Vagina (tissue), 2 donors: ENCODE measurements at places on chromosomes 12 and 14.

GRCh38 chr12:3680919-3681594, 71.9 kb downstream of the CRACR2A start:
- peak; percentile 94 for DNase-seq
- no peak overlapping the region for H3K27ac ChIP-seq
- H3K27me3 ChIP-seq = no peaks in the 10 kb centered on the region

- H3K4me1 ChIP-seq = no peaks in the 10 kb centered on the region
- no peaks in the 10 kb centered on the region for H3K36me3 ChIP-seq
- no peak overlapping the region for H3K27ac ChIP-seq
- no peak overlapping the region for H3K4me3 ChIP-seq
Observed at GRCh38 chr12:22083167-22083566, 37.1 kb downstream of the CMAS start.

DNA sequence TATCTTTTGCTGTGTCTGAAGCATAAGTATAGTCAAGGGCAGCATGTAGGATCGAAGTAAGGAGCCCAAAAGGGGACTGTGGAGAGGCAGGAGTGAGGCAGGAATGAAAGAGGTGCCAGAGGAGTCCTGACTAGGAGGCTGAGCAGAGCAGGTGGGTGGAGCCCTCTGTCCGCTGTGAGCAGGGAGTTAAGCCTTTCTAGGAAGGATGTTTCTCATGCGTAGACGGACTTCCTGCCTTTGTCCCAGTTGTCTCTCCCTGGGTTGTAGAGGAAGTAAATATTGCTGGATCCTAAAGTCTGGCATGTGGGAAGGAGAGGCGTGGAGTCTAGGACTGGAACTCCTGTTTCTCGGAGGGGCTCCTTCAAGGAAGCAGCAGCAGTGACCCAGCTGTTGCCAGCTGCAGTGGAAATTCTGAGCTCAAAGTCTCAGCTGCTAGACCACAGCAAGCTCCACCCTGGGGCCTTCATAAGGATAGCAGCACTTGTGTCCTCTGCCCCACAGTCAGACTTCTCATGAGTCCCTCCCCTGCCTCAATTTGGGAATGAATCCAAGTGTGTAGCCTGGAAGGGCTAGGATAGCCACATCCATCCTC, 44.0 kb downstream of the RBMS2 start:
- H3K27ac ChIP-seq = peak overlapping the region; percentile 71
- no peaks in the 10 kb centered on the region for H3K27me3 ChIP-seq
- peak; percentile 97 for DNase-seq

DNA sequence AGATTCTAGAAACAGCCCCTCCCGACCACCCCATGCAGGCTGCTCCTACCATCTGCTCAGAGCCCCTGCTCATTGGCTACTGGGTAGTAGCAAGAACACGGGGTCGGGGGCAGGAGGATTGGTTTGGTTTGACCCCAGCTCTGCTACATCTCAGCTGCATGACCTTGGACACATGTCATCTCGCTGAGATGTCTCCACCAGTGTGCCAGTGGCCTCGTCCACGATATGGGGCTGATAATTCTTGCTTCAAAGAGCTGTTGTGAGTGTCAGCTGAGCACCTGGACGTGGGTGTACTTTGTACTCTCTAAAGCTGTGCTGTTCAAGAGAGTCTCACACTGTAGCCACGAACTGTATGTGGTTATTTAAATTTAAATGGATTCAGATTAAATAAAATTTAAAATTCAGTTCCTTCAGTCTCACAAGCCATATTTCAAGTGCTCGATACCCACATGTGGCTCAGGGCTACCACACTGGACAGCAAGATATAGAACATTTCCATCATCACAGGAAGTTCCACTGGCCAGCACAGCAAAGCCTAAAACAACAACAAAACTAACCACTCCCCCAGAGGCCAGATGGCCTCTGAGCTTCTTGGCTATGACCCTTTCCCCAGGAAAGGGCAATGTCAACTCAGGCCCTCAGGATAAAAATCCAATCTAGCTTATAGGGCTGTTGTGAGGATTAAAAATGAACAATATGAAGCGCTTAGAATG, 18.6 kb downstream of the LTBP2 start:
- H3K27ac ChIP-seq = peak overlapping the region; percentile 86
- H3K36me3 ChIP-seq = no peaks in the 10 kb centered on the region
- H3K4me1 ChIP-seq = peaks cover 84% of the 10 kb centered on the region
- no peaks in the 10 kb centered on the region for H3K27me3 ChIP-seq
- DNase-seq = no peak

DNA sequence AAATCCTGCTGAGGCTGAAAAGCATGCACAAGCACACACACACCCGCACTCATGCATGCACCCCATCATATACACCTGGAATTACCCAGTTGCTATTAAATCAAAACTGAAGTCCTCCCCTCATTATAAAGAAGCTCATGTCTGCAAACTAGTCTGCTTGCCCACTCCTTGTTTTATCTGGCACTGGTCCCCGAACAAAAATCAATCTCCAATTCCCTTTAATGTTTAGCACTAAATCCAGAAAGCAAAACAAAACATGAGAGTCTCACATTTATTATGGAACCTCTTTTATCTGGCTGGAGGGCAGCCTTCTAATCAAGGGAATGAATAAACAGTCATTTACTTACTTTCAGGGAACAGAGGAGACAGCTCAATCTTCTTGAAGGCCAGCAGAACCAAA, 1093.4 kb upstream of the FLRT2 start:
- no peaks in the 10 kb centered on the region for H3K4me1 ChIP-seq
- no peak overlapping the region for H3K27ac ChIP-seq
- no peaks in the 10 kb centered on the region for H3K36me3 ChIP-seq

DNA sequence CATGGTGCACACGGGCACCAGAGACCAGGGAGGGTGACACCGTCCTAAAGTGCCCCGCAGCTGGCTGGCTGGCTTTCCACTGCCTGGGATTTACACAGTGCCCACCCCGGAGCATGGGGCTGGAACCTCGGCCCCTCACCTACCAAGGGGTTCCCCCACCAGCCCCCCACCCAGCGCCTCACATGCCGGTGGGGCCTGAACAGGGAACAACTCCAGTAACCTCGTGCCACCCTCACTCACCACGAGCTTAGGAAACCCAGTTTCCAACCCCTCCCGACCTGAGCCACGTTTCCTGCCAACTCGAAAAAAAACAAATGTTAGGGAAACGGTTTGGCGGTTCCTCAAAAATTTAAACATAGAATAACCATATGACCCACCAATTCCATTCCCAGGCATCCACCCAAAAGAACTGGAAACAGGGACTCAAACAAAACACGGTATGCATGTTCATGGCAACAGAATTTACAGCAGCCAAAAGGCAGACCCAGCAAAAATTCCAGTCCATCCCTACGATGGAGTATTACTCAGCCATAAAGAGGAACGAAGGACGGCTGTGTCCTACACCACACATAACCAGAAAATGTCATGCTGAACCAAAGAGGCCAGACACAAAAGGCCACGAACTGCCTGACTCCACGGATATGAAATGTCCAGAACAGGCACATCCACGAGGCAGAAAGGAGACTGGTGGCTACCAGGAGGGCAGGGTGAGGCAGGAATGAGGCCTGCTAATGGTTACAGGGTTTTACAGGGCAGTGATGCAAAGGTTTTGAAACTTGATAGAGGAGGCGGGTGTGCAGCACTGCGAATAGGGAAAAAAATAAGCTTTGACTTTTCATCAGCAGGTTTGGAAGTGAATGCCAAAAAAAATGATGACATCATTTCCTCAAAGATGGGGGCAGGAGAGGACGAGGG, 68.9 kb downstream of the NCOR2 start:
- no peaks in the 10 kb centered on the region for H3K27me3 ChIP-seq
- peaks cover 69% of the 10 kb centered on the region for H3K4me1 ChIP-seq
- DNase-seq = no peak
- peak overlapping the region; percentile 58 for H3K27ac ChIP-seq
- no peaks in the 10 kb centered on the region for H3K36me3 ChIP-seq
